ENCODE measurements at places on chromosomes 6 and 20.

DNA sequence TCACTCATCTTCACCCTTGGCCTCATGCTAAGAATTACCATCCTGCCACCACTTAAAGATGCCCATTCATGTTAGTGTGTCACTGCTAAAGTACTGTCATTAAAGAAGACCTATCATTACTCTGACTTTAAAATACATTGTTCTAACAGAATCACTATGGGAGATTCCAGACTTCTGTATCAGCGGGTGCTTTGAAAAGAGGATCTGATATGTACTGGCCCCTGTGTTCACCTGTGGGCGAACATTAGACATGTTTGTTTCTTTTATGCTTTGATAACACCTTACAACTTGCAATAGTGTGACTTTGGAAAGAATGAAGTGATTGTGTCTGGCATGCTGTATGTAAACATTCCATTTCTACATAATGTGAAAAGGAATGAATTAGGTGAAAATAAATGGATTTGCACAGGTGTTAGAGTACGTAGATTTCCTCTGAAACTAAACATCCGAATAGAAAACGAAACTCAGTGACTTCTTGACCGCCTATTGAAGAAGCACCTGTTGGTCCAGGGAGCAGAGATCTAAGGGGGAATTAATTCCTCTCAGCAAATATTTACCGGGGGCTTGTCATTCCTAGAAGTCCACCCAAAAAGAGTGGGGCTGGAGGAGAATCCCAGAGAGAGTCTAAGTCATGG, 132.3 kb downstream of the CARMIL1 start:
- DNase-seq, result no peak

DNA sequence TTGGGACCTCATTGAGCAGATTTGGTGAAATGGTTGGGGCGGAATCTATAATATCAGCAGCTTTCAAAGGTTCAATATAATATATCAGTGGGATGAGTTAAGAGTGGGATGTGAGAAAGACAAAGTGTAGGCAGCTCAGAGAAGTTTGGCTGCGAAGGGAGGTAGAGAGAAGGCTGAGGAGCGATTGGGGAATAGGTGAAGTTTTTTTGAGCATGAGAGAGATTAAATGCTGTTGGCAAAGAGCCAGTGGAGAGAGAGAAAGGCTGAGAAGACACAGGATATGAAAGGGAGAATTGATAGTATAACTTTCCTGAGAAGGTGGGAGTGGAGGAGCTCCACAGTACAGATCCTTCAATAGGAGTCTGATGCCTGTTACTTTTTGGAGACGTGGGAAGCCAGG, 12.1 kb upstream of the SERINC3 start:
- DNase-seq, result peak; percentile 67

DNA sequence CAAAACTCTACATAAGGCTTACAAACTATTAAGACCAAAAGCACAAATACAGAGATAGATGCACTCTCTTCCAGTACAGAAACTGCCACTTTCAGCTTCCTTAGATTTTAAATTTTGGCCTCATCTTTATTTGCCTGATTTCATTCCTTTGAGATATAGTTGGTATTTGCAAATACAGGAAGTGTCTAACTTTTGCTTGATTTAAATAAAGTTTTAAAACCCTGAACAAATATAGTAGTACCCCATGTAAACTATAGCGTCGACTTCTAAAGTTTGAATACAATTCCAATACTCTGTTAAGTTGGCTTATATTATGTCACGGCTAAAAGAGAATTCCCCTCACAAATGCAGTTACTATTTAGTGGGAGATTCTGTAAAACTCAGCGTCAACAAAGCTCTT, 1.2 kb upstream of the CLDN20 start:
- no peak for DNase-seq

GRCh38 chr6:131804131-131804530, 3.7 kb upstream of the ENPP1 start:
- DNase-seq, result no peak

DNA sequence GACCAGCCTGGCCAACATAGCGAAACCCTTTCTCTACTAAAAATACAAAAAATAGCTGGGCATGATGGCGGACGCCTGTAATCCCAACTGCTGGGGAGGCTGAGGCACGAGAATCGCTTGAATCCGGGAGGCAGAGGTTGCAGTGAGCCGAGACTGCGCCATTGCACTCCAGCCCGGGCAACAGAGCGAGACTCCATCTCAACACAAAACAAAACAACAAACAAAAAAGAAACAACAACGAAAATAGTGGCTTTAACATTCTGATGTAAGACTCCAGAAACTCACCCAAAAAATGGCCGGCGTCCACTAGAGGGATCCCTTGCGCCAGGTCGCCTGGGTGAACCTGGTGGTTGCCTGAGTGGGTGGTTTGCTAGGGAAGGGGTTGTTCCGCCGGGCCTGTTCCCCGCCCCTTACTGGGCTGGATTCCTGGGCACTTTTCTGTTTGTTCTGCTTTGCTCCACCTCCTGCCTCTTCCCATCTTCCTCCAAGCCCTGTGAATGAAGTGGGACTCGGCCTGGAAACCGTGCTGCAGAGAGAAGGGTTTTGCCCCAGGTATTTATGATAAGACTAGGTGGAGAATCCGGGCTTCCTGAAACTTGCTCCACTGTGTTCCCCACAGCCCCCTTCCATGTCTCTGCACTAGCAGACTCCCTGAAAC, 1.5 kb downstream of the PABPC1L start:
- no peak for DNase-seq

GRCh38 chr20:44615876-44616603, 33.7 kb downstream of the PKIG start:
- peak; percentile 92 for DNase-seq

GRCh38 chr6:169921853-169922824, 170.7 kb downstream of the ERMARD start:
- DNase-seq, result peak; percentile 34

GRCh38 chr6:66396145-66396544, 689.1 kb upstream of the EYS start:
- DNase-seq, result no peak

Measured in head of caudate nucleus (tissue), 42 donors.